ENCODE measurements at places on chromosomes 12 and 14.
A peak's percentile ranks its signal among the peaks of the same experiment; 100 is the strongest.

DNA sequence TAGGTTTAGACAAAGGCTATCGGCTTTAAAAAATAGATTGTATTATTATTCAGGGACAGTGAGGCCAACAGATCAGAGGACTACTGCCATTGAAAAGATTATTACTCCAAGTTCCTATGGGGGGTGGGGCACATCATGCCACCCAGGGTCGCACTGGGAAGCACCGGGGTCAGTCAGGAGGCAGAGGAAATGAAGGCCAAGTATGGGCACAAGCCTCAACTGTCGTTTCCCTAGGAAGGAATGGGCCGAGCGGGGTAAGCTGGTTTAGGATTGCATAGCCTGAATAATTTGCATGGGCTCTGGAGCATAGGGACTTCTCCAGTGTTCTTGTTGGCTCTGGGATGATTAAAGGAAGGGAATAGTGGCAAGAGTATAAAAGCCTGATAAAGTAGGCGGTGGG, 205.3 kb downstream of the NOVA1 start:
- no peak for DNase-seq

DNA sequence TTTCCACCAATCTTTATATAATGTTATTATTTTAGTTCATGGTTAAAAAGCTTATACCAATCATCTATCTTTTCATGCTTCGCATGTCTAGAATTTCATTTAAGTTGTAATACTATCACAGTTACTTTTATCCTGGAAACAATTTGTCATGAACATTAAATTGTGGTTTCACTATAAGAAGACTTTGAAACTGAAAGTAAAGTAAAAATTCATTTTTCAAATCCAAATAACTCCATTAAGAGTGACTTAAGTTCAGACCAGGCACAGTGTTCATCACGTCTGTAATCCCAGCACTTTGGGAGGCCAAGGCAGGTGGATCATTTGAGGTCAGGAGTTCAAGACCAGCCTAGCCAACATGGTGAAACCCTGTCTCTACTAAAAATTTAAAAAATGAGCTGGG, 12.4 kb downstream of the ESR2 start:
- DNase-seq: no peak

- DNase-seq: no peak
These were observed 134.7 kb downstream of the FGD4 start for GRCh38 chr12:32533971-32534590.

DNA sequence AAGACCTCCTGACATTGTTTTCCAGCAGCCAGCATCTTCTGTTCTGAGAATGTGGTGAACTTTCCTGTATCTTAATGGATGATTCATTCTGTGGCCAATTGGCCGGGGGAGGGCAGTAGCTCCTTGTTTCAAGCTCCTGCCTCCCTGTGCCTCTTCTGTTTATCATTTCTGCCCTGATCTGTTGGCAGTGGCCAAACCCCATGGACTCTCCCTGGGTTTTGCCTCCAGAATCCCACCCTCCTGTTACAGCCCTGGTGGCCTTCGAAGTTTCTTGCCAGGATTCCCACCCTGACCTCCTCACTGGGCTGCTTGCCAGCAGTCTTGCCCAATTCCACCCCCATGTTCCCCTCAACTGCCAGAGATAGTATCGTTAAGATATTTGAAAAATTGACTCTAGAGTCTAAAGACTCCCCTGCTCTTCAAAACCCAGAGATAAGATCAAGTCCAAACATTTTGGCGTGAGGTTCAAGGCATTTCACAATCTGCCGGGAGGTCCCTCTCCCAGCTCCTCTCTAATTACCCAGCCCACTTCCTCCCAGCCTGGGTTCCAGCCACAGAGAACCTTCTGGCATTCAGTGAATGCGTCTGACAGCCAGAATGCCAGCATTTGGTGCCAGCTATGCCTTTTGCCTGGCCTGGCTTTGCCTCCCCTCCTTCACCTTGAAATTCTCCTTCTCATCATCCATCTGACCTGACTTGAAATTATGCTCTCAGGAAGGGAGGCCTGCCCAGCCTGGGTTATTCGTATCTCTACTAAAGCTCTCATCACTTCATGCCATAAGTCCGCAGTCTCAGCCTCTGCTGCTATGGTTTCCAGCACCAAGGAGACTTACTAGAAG, 37.7 kb upstream of the TXNRD1 start:
- no peak for DNase-seq

- no peak for DNase-seq
These were observed 42.1 kb downstream of the RASSF3 start for GRCh38 chr12:64652346-64652745.

- no peak for DNase-seq
These were observed 132.0 kb upstream of the RAP1B start for GRCh38 chr12:68478516-68479260.

DNA sequence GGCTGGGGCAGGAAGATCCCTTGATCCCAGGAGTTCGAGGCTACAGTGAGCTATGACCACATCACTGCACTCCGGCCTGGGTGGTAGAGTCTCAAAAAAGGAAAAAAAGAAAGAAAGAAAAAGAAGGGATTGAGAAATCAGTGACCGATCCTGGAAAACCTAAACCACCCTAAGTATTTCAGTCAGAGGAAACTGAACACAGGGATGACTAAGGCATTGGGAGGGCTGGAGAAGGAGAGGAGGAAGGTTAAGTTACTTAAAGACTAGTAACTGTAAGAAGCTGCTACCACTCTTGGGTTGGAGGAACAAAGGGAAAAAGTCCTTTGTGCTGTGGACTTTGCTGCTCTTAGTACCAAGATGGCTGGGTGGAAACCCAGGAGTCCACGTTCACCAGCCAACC, 10.6 kb downstream of the HHIPL1 start:
- no peak for DNase-seq

GRCh38 chr14:73146111-73146510, 9.8 kb downstream of the PSEN1 start:
- no peak for DNase-seq

DNA sequence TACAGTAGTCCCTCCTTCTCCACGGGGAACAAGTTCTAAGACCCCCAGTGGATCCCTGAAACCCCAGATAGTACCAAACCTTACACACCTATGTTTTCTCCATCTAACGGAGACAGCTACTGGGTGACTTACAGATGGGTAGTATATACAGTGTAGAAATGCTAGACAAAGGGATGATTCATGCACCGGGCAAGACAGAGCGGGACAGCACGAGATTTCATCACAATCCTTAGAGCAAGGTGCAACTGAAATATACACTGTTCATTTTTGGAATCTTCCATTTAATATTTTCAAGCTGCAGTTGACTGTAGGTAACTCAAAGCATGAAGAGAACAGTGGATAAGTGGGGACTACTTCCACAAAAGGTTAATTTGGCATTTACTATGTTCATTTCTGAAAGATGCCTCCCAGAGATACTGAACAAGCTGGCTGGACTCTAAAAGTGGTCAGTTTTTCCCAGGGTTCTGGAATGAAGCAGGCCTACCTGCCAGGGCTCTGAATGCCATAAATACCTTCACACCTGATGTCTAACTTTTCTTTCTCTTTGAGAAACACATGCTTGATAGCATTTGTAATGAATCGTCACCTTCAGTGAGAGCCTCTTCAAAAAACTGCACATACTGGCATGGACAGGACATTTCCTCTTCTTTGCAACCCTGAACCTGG, 127.7 kb upstream of the FOXN3 start:
- no peak for DNase-seq

DNA sequence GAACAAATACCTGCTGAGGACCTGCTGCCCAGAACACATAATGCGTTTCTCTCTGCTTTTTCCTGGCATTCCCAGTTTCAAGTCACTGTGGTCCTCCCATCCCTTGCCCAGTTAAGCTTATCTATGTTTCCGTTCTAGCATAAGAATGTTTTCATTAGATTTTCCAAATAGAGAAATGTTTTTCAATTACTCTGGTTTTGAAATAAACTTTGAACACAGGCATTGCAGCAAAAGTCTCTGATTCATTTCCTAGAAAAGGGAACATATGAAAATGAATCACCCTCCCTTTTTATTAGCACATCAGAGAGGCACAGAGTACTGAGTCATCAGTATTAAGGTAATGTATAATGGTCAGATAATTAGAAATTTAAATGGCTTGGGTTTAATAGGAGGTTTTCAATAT, 201.1 kb upstream of the TMEM260 start:
- no peak for DNase-seq

DNA sequence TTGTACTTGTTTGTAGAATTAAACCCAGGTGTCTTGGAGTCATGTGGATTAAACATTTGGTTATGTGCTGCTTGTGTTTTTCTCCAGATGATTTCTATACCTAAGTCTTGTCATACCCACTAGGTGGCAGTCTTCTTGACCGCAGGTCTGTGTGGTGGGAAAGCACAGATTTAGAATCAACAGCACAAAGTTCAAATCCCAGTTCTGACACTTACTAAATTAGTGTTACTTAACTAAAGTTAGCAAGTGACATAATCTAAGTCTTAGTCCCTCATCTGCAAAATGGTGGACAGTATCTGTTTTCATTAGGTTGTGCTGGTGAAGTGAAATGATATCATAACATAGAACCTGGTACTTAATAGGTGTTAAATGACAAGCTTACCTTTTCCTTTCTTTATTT, 151.0 kb upstream of the ARHGAP5 start:
- DNase-seq: peak; percentile 39

- DNase-seq: no peak
These were observed 993 bp downstream of the CCDC196 start for GRCh38 chr14:66487164-66487563.

GRCh38 chr14:36363704-36364103, 43.3 kb upstream of the MBIP start:
- no peak for DNase-seq

GRCh38 chr12:78695749-78696148, 168.8 kb upstream of the SYT1 start:
- DNase-seq: no peak

DNA sequence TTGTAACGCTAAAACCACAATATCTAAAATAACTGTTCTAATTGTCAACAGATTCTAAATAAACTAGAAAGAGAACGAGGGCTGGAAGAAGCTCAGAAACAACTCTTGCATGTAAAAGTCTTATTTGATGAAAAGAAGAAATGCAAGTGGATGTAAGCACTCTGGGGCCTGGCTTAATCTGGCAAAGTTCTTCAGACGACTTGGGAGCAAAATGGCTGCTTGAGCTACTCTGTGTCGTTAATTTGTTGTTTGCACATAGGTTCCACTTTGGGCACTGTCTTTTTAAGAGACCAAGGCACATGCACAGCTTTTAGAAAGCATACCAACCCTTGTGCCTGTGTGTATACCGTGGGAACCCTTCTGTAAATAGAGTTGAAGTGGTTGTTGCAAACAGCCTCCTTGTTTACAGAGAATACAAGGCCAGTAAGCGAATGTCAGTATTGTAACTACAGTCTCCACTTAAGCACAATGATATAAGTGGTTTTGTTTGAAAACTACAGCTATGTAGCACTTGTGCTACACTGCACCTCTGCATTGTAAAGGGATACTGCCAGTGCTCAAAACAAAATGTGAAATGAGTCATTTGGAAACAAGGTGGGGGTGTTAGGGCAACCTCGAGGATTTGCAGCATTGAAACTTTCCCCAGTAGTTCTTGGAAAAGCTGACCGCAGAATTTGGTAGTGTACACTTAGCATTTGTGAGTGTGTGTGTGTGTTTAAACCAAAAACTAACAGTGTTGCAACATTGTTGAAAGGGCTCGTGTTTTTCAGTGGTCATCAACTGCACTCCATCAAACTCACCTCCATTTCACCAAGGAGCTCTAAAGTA, 154.3 kb downstream of the CEP83 start:
- no peak for DNase-seq

GRCh38 chr12:110537605-110538409, 35.7 kb downstream of the RAD9B start:
- no peak for DNase-seq

DNA sequence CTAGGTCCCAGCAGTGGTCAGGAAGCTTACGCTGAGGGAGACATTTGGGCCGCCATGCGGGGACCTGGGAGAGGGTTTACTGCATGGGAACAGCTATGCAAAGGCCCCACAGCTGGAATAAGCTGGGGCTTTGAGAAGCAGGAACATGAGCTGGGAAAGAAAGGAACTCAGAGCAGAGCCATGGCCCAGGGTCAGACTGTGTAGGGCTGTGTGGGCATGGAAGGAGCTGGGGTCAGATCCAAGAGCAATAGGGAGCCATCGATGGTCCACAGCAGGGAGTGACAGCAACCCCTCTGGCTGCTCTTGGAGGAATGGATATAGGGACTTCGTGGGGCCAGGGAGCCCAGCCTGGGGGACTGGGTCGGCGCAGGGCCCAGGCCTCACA, 151.6 kb downstream of the ADGRD1 start:
- no peak for DNase-seq

DNA sequence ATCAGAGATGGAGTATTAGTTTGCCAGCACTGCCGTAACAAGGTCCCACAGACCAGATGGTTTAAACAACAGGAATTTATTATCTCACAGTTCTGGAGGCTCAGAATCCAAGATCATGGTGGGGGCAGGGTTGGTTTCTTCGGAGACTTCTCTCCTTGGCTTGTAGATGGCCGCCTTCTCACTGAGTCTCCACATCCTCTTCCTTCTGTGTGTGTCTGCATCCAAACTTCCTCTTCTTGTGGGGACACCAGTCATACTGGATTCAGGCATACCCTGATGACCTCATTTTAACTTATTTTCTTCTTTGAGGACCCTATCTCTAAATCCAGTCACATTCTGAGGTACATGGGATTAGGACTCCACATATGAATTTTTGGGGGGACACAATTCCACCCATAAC, 455.5 kb downstream of the RGS6 start:
- no peak for DNase-seq

DNA sequence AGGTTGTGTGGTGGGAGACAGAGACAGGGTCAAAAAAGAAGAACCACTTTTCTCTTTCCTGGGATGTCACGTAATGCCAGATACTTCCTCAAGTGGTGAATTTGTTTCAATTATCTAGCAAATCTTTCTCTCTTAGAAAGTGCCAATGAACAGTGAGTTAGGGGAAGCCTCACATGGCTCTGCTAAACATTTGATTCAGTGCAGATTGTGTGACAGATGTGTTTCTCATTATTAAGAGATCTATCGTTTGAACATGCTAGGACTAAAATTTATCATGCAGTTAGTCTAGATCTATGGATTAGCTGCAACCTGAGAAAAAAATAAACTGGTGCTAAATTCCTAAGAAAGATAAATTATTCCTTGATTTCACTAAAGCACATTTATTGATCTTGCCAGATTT, 247.8 kb downstream of the MDGA2 start:
- DNase-seq: no peak

Measured in GM12891 (cell line).